ENCODE measurements at places on chromosomes 6 and 20.

GRCh38 chr20:208942-209566 is 18.0 kb upstream of the DEFB129 start:
- no peak for DNase-seq

DNA sequence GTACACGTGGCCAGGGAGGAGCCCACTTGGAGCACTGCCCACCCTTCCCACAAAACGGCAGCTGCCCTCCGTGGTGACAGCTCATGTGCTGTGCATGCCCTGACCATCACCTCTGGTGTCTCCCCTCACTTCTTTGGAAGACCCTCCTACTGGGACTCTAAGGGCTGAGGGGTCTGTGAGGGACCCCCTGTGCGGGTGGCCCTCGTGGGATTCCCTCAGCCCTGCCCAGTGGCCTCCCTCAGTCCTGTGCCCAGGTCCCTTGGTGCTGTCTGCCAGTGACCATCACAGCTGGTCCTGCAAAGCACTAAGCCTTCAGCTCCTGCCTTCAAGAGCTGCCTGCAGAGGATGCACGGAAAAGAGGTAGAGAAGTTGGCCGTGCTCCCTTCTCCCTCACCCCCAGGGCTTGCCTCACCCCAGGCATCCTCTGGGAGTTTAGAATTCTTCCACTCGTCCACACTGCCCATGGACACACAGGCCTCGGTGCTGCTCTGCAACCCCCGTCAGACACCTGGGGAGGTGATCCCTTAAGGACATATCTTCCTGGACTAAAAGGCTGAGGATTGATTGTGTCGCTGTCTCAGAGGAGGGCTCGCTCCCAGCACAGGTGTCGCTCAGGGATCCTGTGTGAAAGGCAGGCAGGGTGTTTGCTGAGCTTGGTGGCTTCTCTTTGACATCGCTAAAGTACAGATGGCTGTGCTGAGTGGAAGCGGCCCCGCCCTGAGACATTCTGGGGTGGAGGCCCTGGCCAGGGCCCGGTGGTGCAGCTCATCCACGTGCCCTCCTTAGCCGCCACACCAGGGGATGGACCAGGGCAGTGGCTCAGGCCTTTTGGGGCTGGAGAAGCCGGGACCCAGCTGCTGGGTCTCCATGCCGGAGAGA is 119.5 kb upstream of the FRMD1 start:
- no peak for DNase-seq

DNA sequence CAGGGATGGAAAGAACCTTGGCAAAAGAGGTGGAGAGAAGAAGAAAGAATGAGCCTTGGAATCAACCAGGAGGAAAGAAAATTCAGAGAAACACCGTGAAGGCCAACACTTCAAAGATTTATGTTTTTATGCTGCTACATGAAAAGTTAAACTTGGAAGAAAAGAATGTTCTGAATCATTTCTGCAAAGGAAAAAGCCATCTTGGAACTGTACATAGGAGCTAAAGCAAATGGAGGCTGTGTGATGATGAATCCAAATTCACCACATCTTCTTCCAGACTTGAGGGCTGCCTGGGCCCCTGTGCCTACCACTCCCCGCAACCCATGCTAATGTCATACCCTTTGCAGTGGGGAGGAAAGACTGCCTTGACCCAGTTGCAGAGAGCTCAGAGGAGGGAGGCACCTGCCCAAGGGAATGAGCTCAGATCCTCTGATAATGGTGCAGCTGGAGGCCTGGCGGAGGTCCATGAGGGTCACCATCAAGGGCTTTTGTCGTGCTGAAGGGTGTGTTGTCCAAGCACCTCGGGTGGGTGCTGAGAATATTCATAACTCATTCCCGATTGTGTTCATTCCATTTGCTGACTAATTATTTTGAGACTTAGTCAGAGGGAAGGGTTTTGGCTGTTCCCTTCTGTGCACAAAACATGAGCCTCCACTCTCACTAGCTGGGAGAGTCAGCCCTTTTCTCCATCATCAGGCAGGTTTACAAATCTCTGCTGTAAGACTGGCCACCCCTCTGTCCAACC is 245.8 kb upstream of the JAG1 start:
- DNase-seq = no peak

DNA sequence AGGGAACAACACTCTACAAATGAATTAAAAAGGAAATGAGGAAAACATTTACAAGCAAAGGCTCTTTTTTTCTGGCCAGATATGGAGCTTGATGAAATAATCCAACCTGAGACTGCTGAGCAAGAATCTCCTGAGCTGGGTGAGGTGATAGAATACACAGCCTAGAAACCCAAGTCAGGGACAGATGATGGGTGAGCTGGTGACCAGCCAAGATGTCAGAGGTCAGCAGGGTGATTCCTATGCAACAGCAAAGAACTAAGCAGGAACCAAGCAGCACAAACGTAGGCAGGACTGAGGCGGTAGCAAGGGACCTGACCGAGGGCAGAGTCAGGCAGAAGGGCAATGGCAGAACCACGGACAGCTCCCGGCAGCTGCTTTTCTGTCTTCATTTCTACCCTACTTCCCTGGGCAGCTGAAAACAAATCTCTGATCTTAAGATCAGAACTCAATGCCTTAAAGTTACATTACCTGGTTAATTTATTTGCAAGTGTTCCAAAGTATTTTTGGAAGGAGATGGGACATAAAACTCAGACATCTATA is 75.1 kb downstream of the CDC40 start:
- no peak for DNase-seq

GRCh38 chr6:24927985-24928745 is 7.6 kb downstream of the RIPOR2 start:
- no peak for DNase-seq

DNA sequence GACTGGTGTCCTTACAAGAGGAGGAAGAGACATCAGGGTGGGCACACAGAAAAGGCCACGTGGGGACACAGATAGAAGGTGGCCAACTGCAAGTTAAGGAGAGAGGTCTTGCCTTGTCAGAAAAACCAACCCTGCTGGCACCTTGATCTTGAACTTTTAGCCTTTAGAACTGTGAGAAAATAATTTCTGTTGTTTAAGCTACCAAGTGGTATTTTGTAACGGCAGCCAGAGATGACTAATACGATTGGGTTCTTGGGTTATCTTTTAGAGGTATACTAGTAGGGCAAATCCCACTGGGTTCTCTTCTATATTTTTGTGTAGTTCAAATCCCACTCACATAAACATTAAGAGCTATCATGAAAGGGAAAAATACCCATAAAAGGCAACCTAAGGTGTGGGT is 31.9 kb upstream of the ZBTB24 start:
- no peak for DNase-seq

- no peak for DNase-seq
These were observed 119.7 kb downstream of the RTN4IP1 start for GRCh38 chr6:106509420-106510089.

DNA sequence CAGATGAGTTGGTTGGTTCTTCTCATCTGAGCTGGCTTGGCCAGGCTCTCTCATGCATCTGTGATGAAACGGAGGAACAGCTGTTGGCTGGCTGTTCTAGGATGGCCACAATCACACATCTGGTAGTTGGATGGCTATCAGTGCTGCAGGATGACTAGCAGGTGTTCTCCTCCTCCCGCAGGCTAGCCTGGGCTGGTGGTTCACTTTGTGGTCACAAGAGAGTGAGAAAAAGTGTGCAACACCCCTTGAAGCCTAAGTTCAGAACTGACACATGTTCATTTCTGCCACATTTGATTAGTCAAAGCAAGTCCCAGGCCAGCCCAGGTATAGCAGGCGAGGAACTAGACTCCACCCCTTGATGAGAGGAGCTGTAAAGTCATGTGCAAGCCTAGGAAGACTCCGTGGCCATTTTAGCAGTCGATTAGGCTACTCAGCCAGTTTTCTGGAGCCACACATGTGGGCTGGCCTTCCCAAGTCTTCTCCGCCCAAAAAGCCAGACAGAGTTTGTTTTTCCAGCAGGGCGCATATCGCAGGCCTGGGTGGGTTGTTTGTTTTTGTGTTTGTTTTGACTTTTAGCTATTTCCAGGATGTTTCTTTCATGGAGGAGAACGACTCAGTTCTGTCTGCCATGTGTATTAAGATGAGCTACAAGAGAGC is 120.8 kb downstream of the ISM1 start:
- DNase-seq = no peak

DNA sequence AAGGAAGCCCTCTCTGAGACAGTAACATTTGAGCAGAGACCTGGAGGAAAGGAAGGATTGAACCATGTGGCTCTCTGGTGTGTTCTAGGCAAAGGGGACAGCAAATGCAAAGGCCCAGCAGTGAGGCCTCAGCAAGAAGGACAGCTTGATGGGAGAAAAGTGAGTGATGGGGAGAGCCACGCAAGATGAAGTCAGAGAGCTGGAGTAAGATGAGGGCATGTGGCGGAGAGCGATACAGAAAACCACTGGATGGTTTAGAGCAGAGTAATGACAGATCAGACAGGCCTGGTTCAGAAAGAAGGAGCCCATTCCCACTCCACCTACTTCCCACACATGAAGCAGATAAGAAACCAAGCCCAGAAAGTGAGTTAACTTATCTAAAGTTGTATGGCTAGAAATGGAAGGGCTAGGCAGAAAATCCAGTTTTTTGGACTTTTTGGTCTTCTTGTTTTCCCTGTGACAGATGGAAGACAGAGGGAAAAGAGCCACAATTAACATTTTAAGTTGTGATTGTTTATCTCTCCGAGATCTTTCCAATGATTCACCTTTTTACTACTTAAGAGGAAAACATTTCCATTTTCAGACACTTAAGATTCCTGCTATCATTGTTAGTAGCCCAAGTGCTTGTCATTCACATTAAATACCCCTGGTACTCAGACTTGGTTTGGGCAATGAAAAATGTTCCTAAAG is 723 bp upstream of the SNPH start:
- DNase-seq = no peak

DNA sequence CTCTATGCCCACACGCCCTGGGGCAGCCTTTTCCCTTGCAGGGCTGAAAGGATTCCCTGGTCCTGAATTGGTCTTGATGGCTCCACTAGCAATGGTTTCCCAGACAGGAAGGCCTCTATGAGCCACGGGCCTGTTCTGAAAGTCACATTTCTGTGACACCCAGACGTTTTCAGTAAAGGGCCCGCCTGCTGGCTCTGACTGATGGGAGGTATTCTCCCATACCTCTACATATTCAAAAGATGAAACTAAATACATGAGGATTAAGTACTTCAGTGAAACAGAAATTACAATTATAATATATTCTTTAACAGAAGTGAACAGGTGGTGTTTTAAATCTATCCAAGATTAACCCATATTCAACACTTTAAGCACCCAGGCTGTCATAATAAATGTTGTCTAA is 629.8 kb downstream of the CDH26 start:
- DNase-seq = no peak

DNA sequence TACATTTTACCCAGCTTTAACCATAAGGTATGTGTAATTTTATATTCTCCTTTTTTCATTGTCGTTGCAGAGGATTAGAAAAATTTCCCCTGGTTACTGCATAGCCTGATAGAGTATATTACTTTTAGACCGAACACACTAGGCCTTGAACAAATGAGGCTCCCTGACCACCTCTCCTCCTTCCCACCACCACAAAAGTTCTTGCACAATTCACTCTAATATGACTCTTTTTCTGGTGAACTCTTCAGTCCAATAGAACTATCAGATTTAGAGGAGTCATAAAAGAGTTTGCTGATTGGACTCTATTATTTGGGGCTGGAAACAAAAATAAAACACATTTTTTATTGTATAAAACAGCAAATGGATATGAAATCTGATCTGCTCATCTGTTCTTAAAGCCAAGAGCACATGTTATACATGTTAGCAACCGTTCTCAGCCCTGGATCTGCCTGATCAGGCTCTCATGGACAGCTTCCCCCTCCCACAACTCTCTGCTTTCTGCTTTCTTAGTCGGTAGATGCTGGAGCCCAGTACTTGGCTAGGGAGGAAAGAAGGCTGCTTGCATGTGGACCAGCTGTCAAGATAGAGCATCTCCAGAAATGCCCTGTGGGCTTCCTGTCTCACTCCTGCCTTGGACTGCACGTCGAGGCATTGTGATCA is 83.5 kb downstream of the CD164 start:
- DNase-seq = no peak
